IPS DF 19.7 (cell line): ENCODE measurements at places on chromosomes 11 and 22.

- no peak for DNase-seq
Observed at GRCh38 chr11:45100339-45100738, 46.1 kb upstream of the PRDM11 start.

DNA sequence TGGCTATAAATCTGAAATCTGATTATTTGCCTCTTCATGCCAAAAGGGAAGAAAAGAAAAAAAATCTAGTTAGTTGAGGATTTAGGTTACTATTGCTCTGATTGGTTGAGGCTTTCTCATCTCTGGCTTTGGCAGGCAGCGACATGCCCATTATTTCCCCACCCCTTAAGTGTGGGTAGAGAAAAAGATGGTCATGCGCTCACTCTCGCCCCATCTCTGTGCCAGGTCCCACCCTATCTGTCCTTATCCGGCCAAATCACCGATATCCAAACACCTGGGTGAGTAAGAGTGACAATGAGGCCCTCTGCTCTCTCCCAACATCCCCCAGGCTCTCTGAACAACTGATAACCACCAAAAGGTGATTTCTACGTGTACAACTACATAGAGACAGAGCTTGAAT lies 31.2 kb upstream of the SNX19 start:
- DNase-seq = no peak

GRCh38 chr22:38176170-38176741 lies 5.4 kb downstream of the PLA2G6 start:
- no peak for DNase-seq

DNA sequence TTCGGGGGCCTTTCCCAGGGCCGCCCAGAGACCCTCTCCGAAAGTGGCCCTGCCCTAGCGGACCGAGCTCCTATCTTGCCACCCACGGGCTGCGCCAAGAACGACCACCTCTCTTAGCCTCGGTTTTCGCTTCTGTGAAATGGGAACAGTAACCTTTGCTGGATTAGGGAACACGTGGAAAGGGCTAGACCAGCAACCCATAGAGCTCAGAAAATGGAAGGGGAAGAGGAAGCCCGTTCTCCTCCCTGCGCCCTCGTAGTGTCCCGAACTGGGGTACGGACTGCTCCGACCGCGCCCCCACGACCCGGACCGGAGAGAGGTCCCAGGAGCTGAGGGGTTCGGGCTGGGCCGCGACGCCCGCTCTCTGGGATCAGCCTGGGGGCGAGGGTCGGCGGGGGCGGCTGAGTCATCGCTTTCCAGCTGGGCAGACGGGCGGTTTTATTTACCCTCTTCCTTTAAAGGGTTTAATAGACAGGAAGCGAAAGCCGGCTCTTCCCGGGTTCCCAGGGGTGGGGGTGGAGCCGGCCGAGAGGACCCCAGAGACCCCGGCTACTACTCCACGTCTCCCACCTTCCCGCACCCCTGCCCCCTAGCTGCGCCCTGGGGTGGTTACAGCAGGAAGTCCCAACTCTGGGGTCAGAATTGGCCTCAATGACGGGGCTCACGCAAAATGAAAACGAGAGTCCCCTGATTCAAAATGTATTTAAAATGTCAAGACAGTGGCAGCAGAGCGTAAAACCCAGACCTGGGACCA lies 907 bp upstream of the PHLDA2 start:
- no peak for DNase-seq

DNA sequence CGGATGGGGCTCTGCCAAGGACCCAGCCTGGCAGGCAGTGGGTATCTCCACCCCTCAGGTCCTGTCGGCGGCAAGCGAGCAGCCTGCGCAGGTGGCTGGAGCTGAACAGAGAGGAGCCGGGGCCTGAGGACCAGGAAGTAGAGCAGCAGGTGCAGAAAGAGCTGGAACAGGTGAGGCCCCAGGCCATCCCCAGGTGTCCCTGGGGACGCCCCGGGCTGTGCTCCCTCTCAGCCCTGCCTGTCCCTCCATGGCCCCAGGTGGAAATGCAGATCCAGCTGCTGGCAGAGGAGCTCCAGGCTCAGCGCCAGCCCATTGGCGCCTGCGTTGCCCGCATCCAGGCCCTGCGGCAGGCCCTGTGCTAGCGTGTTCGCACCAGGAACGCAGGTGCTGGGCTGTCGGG lies 44.0 kb downstream of the PISD start:
- DNase-seq = no peak

DNA sequence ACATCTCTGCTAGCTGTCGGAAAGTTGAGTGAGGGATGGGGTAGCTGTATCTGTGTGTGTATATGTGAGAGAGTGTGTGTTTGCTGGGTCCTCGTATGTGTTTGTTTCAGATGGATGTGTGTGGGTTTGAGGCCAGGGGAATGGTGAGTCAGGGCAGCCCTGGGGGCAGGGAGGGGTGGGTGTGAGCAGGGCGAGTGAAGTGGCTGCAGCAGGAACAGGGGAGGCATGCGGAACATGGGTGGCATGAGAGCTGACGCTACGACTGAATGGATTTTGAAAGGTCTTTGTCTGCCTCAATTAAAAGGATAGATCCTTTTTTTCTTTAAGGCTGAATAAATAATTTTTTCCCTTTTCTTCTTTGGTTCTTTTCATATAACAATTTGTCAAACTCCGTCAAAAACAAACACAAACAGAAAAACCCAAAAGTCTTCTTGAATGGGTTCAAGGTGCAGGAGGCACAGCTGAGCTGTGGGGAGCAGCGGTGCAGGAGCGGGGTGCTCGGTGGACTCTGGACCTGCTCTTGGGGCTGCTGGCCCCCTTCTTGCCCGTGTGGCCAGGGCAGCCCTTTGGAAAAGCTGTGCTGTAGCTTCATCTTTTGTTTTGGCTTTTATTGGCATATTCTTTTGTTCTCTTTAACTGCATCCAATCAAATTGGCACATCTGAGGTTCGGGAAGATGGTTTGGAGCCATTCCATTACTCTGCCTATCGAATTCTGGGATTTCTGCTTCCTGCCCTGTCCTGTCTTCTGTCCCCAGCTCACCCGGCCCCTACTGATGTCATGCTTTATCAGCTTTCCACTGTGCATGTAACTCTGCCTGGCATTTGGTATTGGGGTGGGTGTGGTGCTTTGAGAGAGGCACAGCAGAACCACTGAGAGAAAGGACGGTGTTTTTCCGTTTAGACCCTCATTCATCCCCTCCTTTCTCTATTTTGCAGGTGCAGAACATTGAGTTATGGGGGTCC lies 80.1 kb downstream of the ADAMTS15 start:
- DNase-seq = no peak

GRCh38 chr22:45620706-45621105 lies 50.9 kb upstream of the ATXN10 start:
- DNase-seq = no peak

DNA sequence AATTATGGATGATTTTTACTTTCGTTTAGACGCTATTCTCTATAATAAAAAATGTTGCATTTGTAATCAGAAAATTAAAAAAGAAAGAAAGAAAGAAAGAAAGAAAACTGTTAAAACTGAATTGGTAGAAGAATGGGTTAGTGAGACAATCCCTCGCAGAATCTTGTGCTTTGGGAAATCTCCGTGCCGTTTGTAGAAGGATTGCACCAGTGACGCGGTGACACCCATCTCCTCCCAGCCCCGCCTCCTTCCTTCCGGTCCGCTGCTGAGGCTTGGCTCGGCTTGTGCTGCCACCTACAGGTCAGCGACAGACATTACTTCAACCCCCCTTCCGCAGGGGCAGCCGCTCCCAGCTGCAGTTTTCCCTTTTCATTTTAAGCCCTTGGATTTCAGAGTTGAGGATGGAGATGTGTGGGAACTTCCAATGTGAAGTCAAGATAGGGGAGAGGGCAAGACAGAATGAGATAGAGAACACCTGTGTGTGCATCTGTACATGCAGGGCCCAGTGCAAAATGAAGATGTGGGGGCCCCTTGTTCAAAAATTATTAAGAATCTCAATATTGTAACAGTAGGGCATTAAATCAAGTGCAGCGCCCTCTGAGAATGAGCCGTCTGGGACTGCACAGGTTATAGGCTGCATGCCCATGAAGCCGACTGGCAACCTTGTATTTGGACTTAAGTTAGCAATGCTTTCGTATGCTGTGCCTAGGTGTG lies 41.1 kb downstream of the TST start:
- no peak for DNase-seq

DNA sequence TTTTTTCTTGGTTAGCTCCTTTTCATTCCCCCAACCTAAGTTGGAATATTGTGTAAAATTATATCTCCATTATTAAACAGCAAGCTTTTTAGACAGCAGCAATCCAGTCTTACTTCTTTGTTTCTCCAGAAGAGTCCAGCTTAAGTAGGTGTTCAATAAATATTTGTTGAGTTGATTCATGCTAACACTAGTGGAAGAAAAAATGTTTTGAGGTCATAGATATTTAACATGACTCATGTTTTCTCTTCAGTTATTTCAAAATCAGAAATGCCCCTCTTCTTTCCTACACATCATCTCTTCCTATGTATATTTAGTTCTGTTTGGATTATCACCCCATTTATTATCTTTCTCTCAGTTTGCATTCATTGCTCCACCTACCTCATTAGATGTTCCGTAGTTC lies 20.3 kb downstream of the CCDC83 start:
- no peak for DNase-seq
